Psoas muscle (tissue), 8 donors: ENCODE measurements at places on chromosomes 2 and 18. TPM values are rescaled to one million over a fixed set of nuclear protein-coding genes. Genes with fewer than 3 reads are reported as not detected.
A peak's percentile ranks its signal among the peaks of the same experiment; 100 is the strongest.

The LOXHD1 gene
- total RNA-seq: 0.12 TPM

The WDCP gene
- 12.3 TPM for total RNA-seq

The NEB gene
- total RNA-seq: 7,790 TPM

The CCDC102B gene
- total RNA-seq: 2.2 TPM

GRCh38 chr2:100831831-100832230 is 11.9 kb downstream of the NPAS2 start:
- DNase-seq: peak; percentile 59

- DNase-seq: no peak
Measured at GRCh38 chr2:141207036-141207385, 923.8 kb downstream of the LRP1B start.

- no peak for DNase-seq
Measured at GRCh38 chr18:68323921-68324320, 391.0 kb downstream of the TMX3 start.

- no peak for DNase-seq
Measured at GRCh38 chr2:160453111-160453820, 40.3 kb downstream of the RBMS1 start.

DNA sequence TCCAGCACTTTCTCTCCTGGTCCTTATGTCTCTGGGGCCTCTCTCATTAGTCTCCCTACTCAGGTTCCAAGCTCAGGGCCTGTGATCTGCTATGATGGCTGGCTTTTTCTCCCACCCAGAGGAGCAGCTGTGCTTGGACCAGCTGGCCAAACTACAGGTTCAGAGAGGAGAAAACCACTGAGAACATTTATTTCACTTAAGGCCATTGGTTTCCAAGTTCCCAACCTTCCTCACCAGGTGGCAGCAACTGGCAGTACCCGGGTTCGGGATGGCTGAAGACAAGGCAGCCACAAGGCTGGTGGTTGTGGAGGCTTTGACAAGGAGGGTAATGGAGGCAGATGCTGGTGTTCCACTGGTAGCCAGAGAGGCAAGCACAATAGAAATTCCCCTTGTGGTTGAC is 29.9 kb upstream of the SELENOI start:
- no peak for DNase-seq

DNA sequence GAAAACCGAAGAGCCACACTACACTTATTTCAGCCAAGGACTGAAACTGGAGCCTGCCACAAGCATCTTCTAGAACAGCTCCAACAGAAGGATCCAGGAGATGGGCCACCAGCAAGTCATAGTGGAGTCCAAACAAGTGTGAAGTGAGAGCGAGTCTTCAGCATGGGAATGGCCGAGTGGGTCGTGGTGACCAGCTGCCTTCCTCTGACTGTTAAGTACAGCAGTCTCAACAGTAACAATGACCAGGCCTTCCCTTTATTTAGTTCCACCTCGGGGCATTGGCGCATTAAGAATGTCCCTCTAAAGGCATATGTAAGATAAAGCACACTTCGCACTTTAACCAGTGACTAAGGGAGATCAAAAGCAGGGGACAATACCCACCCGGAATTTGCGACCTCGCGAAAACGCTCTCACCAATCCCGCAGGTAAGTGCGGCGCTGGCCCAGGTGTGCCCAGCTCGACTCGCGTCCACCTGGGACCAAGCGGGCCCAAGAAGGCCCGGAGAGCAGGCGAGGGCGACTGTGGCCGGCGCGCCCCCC is 1.1 kb downstream of the L3MBTL4 start:
- no peak for DNase-seq

GRCh38 chr2:236665572-236666118 is 96.0 kb downstream of the ACKR3 start:
- DNase-seq: no peak

DNA sequence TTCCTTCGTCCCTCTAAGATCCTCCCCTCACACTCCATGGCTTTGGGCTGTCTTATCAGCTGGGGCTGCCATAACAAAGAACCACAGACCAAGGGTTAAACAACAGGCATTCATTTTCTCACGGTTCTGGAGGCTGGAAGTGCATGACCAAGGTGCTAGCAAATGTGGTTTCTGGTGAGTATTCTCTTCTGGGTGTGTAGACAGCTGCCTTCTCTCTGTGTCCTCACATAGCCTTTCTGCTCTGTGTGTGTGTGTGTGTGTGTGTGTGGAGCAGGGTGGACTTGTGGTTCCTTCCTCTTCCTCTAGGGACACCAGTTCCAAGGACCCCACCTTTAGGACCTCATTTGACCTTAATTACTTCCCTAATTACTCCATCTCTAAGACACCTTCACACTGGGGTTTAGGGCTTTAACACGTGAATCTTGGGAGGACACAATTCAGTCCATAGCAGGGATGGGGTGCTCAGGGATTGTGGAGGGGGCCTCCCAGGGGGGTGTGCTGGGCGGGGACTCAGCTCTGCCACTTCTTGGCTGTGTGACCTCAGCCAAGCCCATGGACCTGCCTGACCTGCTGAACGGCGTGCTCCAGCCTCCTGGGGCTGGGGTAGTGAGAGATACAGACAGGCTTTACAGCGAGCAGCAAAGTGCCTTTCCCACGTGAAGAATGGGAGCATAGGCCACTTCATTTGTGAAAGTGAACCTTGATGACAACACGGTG is 38.0 kb downstream of the ACKR3 start:
- no peak for DNase-seq

DNA sequence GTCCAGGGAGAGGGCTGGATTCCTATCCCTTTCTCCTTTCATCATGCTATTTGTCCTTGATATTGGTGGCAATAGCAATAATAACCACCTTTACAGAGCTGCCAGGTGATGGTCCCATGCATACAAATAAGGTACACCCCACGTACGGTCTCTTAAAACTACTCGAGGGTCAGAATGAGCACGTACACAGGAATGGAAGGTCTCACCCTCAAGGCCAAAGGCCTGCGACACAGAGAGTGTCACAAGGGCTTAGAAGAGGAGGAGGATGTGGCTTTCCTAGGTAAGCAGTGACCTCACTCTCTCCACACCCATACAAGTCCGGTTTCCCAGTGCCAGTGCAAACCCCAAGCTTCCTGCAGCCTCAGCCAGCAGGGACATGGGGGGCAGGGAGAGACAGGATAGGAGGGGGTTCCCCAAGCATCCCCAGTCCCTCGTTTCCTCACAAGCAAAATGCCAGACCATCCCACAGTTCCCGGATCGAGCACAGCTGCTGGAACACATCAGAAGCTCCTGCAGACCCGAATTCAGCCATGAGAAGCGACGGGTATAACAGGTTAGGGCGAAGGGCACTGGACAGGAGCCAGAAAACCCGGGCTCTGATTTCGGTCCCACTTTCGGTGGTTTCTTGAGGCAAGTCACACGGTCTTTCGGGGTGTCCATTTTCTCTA is 49.2 kb downstream of the PLB1 start:
- DNase-seq: no peak
